ENCODE measurements at places on chromosomes 3 and 15.

DNA sequence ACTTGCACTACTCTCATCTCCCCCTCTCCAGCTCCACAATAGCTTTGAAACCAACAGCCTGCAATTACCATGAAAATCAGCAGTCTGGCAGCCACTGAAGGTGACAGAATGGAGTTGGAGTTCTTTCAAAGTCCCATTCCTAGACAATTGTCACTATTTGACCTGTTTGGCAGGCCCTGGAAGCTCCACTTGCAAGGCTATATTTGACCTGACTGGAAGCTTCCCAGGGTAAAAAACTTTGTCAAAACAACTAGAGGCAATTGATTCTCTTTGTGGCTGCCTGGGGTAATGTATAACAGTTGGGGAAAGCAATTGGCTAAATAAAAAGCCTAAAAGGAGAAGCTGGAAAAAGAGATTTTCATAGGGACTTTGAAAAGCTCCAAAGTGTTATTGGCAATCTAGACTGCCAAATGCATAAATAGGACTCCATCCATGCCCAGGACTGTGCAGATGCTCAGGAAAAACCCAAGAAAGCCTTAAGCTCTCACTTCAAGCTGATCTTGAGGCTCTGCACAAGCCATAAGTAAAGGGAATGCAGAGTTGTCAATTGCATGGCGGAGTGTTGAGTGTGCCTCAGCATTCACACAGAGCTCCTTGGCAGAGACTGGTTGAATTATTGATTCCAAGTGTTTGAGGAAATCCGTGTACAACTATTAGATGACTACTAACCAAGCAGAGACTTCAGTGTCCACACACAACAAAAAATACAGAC lies 18.3 kb downstream of the GREM1 start:
- no peak for DNase-seq

- DNase-seq, result no peak
These were observed 142.2 kb downstream of the ALDH1A2 start for GRCh38 chr15:57923306-57923705.

- DNase-seq, result peak; percentile 89
These were observed 87.8 kb downstream of the KLHL25 start for GRCh38 chr15:85706779-85707518.

GRCh38 chr3:73484656-73485248 lies 140.0 kb downstream of the PDZRN3 start:
- no peak for DNase-seq

All from mesenchymal stem cell (in vitro differentiated cells and primary cell).